Hepatocyte (in vitro differentiated cells): ENCODE measurements at places on chromosomes 6 and 20. TPM values are rescaled to one million over a fixed set of nuclear protein-coding genes. Genes with fewer than 3 reads are reported as not detected.

- no peak overlapping the region for H3K4me3 ChIP-seq
- no peak for DNase-seq
- H3K36me3 ChIP-seq = no peaks in the 10 kb centered on the region
- no peaks in the 10 kb centered on the region for H3K4me1 ChIP-seq
Measured at GRCh38 chr6:140623498-140623897, 1249.0 kb upstream of the CITED2 start.

DNA sequence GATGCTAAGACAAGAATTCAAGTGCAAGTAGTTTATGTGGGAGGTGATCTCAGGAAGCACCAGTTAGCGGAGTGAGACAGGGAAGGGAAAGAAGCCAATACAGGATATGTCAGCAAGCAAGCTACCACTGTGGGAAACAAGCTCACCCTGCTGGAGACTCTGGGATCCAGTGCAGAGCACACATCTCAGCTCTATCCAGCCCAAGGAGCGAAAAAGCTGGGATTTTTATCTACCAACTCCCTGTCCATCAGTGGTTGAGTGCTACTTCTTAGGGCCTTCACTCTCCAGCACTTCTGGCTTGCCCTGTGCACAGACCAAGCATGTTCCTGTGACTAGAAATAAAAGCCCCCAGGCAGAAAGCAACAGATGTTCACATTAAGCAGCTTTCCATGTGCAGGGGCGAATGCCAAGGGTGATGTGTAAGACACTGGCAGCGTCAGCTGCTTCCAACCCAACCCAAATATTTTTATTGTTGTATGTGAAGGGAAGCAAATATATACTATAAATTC, 10.8 kb upstream of the RNF24 start:
- H3K36me3 ChIP-seq = no peaks in the 10 kb centered on the region
- H3K4me3 ChIP-seq = no peak overlapping the region
- H3K27ac ChIP-seq = peak overlapping the region; percentile 68
- H3K4me1 ChIP-seq = peaks cover 9% of the 10 kb centered on the region
- peak; percentile 53 for DNase-seq
- H3K27me3 ChIP-seq = no peaks in the 10 kb centered on the region

GRCh38 chr6:169738976-169739529, 12.3 kb downstream of the DYNLT2 start:
- H3K4me1 ChIP-seq = no peaks in the 10 kb centered on the region
- no peak for DNase-seq
- no peak overlapping the region for H3K27ac ChIP-seq
- H3K36me3 ChIP-seq = no peaks in the 10 kb centered on the region

- H3K4me1 ChIP-seq = no peaks in the 10 kb centered on the region
- DNase-seq = peak; percentile 87
- no peaks in the 10 kb centered on the region for H3K36me3 ChIP-seq
- H3K27ac ChIP-seq = no peak overlapping the region
- H3K27me3 ChIP-seq = no peaks in the 10 kb centered on the region
- H3K4me3 ChIP-seq = no peak overlapping the region
Measured at GRCh38 chr20:37534401-37535157, 6.9 kb upstream of the BLCAP start.

GRCh38 chr6:18842534-18842933, 455.4 kb downstream of the RNF144B start:
- no peak overlapping the region for H3K4me3 ChIP-seq
- H3K36me3 ChIP-seq = no peaks in the 10 kb centered on the region
- H3K4me1 ChIP-seq = no peaks in the 10 kb centered on the region
- no peaks in the 10 kb centered on the region for H3K27me3 ChIP-seq
- no peak overlapping the region for H3K27ac ChIP-seq

DNA sequence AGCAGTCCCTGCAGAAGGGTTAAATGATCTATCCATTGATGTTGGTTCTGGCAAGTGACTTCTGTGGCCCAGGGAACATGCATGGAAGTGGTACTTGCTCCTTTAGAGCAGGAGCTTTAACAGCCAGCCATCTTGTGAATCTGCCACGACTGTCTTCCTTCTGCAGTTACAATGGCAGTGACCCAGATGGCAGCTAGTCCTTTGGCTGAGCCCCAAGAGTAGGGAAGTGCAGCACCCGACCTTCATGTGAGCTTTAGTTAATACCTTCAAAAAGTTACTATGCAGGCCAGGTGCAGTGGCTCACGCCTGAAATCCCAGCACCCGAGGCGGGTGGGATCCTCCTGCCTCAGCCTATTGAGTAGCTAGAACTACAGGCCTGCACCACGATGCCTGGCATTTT, 66.4 kb downstream of the POPDC3 start:
- DNase-seq = no peak
- H3K4me3 ChIP-seq = no peak overlapping the region
- no peaks in the 10 kb centered on the region for H3K36me3 ChIP-seq
- no peaks in the 10 kb centered on the region for H3K27me3 ChIP-seq

- no peak overlapping the region for H3K4me3 ChIP-seq
- no peak overlapping the region for H3K27ac ChIP-seq
- no peaks in the 10 kb centered on the region for H3K36me3 ChIP-seq
- no peak for DNase-seq
Measured at GRCh38 chr6:57342148-57342669, 24.8 kb downstream of the PRIM2 start.

DNA sequence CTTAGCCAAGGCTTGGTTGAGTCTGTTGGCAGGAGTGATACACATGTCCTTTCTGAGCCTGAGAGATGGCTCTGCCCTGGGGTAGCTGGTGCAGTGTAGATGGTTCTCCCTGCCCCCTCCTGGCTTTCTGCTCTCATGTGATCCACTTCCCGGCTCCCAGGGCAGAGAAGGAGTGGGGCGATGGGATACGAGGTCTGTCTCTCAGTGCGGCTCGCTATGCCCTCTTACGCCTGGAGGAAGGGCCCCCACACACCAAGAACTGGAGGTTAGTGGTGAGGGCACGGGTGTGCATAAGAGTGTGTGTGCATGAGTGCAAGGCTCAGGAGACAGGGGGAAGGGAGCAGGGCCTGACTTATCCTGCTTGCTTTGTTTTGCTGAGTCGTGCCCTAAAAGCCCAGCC, 18.8 kb downstream of the SLC12A5 start:
- no peak for DNase-seq

DNA sequence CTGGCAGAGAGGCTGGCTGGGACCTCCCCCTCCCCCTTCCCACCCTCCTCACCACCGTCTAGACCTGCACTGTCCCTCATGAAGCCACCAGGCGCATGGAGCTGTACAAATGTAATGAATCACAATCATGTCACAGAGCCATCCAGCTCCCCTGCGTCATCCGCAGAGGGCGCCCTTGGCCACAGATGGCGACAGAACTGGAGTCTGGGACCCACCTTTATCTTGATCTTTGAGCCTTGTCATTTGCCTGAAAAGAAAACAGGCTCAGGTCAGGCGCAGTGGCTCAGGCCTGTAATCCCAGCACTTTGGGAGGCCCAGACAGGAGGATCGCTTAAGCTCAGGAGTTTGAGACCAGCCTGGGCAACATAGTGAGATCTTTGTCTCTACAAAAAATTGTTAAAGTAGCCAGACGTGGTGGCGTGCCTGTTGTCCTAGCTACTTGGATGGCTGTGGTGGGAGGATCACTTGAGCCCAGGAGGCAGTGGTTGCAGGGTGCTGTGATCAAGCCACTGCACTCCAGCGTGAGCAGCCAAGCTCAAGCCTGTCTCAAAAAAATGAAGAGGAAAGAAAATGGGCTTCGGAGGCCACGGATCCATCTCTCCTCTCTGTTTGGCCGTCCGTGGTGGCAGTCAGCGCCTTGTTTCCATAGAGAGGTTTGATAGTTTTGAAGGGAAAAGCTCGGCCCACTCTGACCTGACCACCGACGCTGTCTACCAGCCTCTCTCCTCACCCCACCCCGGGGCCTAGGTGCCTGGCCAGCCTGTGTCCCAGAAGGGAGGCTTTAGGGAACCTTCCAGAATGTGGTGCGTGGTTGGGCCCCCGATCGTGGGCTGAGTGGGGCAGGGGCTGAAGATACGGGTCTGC, 6.2 kb downstream of the COL9A3 start:
- no peak overlapping the region for H3K4me3 ChIP-seq
- peak; percentile 65 for DNase-seq
- no peaks in the 10 kb centered on the region for H3K27me3 ChIP-seq
- H3K4me1 ChIP-seq = peaks cover 22% of the 10 kb centered on the region

Gene FOXS1
- total RNA-seq = 0.64 and 0.87 TPM in 2 replicates

DNA sequence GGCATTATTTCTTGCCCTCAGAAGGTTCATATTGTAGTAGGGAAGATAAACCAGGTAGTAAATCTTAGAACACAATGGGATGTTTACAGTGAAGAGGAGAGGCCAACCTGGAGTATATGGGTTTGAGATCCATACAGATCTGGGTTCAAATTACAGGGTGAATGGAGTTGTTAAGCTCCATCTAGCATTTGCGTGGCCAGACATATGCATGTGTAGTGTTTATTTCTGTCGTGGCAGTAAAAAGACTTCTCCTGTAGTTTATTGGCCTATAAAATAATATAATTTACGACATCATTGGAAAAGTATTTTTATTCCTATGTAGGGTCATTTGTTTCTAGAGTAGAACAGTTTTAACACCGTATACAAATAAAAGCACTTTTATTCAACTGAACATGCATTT, 25.2 kb upstream of the TULP4 start:
- no peaks in the 10 kb centered on the region for H3K27me3 ChIP-seq
- H3K4me3 ChIP-seq = no peak overlapping the region
- no peaks in the 10 kb centered on the region for H3K36me3 ChIP-seq
- no peak for DNase-seq

DNA sequence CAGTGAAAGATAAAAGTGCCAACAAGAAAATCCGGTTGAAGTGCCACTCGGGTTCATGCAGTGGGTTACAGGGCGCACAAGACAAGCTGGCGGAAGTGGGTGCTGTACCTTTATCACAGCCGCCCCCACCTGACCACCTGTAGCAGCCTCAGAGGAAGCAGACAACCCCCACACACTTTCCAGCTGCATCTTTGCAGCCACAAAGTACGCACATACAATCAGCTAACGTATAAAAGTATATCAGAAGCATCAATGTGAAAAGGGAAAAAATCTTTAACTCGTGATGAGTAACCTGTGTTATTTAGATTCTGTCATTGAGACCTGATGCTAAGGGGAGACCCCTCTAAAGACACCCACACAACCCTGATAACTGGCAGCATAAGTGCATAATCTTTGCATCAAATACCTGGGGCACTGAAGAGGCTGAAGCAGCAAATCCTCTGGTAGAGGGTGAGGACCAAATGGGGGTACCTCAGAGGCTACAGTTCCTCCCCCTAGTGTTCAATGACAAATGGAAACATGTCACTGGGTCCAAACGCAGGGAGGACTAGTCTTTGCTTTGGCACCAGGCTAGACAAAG, 22.1 kb downstream of the BACH2 start:
- peaks cover 6% of the 10 kb centered on the region for H3K4me1 ChIP-seq
- DNase-seq = no peak

- no peak for DNase-seq
- H3K27me3 ChIP-seq = no peaks in the 10 kb centered on the region
- H3K27ac ChIP-seq = no peak overlapping the region
- H3K4me1 ChIP-seq = no peaks in the 10 kb centered on the region
- no peaks in the 10 kb centered on the region for H3K36me3 ChIP-seq
Measured at GRCh38 chr6:126180585-126180984, 159.3 kb upstream of the CENPW start.

Gene ZMYND8
- 28.9 and 30.3 TPM in 2 replicates for total RNA-seq

DNA sequence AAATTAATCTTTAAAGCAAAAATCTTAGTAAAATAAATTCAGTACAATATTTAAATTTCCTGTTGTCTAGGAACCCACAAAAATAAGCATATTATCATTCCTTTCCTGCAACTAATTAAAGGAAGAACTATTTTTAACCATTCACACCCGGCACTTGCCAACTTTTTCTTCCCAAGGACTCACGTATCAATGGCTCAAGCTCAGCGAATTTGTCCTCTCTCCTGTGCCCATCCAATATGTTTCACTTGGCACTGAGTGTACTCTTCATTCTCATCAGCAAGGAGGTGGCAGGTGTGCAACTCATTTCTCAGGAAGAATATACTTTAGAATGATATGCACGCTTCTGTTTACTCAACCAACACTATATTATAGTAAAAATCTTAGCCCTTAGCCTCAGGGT, 419.4 kb downstream of the C6orf118 start:
- no peaks in the 10 kb centered on the region for H3K4me1 ChIP-seq
- no peaks in the 10 kb centered on the region for H3K27me3 ChIP-seq
- DNase-seq = no peak

DNA sequence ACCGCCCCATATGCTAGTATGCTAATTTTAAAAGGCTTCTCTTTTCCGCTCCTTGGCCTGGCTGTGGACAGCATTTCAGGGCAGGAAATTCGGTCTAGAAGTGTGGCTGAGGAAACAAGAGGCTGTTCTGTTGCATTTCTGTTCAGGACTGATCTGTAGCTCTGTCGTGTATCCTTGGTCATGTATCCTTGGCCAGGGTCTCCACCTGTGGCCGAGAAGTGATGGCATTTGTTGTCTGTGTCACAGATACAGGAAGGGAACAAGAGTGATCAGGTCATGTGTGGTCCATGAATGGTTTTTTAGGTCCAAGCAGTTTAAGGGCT, 300.5 kb upstream of the SUPT3H start:
- H3K27me3 ChIP-seq = no peaks in the 10 kb centered on the region
- no peak overlapping the region for H3K27ac ChIP-seq
- no peak overlapping the region for H3K4me3 ChIP-seq
- peaks cover 13% of the 10 kb centered on the region for H3K4me1 ChIP-seq

GRCh38 chr6:33061987-33062386, 11.5 kb downstream of the HLA-DPA1 start:
- DNase-seq = no peak
- no peaks in the 10 kb centered on the region for H3K4me1 ChIP-seq
- no peak overlapping the region for H3K4me3 ChIP-seq
- H3K27ac ChIP-seq = no peak overlapping the region

Gene CGA
- total RNA-seq = 35.5 and 43.8 TPM in 2 replicates

- peak; percentile 85 for DNase-seq
- peak overlapping the region; percentile 45 for H3K4me3 ChIP-seq
- H3K27me3 ChIP-seq = peaks cover 95% of the 10 kb centered on the region
- no peak overlapping the region for H3K27ac ChIP-seq
Measured at GRCh38 chr20:21505161-21505809, 8.6 kb downstream of the NKX2-2 start.

- no peak overlapping the region for H3K27ac ChIP-seq
- DNase-seq = peak; percentile 55
- no peaks in the 10 kb centered on the region for H3K27me3 ChIP-seq
Measured at GRCh38 chr6:3612341-3613041, 139.0 kb downstream of the PXDC1 start.

DNA sequence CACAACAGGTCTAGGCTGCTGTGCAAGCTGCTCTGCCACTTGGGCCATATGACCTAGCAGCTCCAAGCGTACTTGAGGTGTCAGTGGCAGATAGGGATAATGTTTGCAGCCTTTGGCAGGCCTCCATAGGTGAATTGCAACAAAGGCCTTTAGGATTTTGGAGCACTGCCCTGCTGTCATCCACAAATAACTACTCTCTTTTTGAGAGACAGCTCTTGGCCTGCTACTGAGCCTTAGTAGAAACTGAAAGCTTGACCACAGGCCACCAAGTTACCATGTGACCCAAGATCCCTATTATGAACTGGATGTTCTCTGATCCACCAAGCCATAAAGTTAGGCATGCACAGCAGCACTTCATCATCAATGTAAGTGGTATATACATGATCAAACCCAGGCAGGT, 29.9 kb downstream of the FBXO30 start:
- H3K4me1 ChIP-seq = no peaks in the 10 kb centered on the region
- no peak overlapping the region for H3K4me3 ChIP-seq
- no peaks in the 10 kb centered on the region for H3K27me3 ChIP-seq
- H3K36me3 ChIP-seq = no peaks in the 10 kb centered on the region

Gene BMP2
- 60.9 and 72.0 TPM in 2 replicates for total RNA-seq
